ENCODE measurements at places on chromosomes 3 and 15. TPM values are rescaled to one million over a fixed set of nuclear protein-coding genes. Genes with fewer than 3 reads are reported as not detected.

GRAMD2A gene
- total RNA-seq, result 0.35 TPM

MST1R gene
- 2.6 TPM for total RNA-seq

PLA2G4B gene
- 5.7 TPM for total RNA-seq

GRCh38 chr3:193305356-193305755 is 64.3 kb downstream of the PLAAT1 start:
- DNase-seq, result no peak
- no peaks in the 10 kb centered on the region for H3K4me1 ChIP-seq
- H3K27me3 ChIP-seq, result no peaks in the 10 kb centered on the region
- no peak overlapping the region for H3K4me3 ChIP-seq

DNA sequence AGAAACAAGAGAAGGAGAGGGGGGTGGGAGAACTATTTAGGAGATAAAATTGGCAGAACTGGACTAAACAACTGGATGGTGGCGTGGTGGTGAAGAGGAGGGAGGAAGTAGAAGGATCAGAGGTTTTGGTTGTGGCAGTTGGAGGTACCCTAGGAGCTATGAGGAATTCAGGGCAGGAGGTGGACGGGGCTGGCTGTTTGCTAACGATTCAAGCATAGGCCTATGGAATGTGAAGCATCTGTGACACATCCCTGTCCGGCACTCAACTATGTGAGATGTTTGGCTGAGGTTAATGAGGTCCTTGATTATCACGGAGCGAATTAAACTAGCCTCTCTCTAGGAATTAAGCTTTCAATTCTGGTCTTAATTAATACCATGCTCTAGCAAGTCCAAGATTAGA is 13.5 kb downstream of the TARS3 start:
- no peak for DNase-seq
- H3K36me3 ChIP-seq, result peaks cover 24% of the 10 kb centered on the region
- H3K4me3 ChIP-seq, result no peak overlapping the region

- H3K36me3 ChIP-seq, result no peaks in the 10 kb centered on the region
- DNase-seq, result no peak
- no peaks in the 10 kb centered on the region for H3K4me1 ChIP-seq
Measured at GRCh38 chr3:81716870-81717509, 44.5 kb downstream of the GBE1 start.
